ENCODE measurements at places on chromosomes 2 and 18. TPM values are rescaled to one million over a fixed set of nuclear protein-coding genes. Genes with fewer than 3 reads are reported as not detected.

CPO gene
- total RNA-seq, result not detected

TMEM198 gene
- 3.7 TPM for total RNA-seq

RAB27B gene
- total RNA-seq, result 0.28 TPM

ARHGAP25 gene
- total RNA-seq, result 54.0 TPM

CENPA gene
- 24.3 TPM for total RNA-seq

IFIH1 gene
- 26.7 TPM for total RNA-seq
